ENCODE measurements at places on chromosomes 11 and 22. TPM values are rescaled to one million over a fixed set of nuclear protein-coding genes. Genes with fewer than 3 reads are reported as not detected.
A peak's percentile ranks its signal among the peaks of the same experiment; 100 is the strongest.

- DNase-seq = no peak
Measured at GRCh38 chr22:19875061-19875530, 20.4 kb upstream of the GNB1L start.

DNA sequence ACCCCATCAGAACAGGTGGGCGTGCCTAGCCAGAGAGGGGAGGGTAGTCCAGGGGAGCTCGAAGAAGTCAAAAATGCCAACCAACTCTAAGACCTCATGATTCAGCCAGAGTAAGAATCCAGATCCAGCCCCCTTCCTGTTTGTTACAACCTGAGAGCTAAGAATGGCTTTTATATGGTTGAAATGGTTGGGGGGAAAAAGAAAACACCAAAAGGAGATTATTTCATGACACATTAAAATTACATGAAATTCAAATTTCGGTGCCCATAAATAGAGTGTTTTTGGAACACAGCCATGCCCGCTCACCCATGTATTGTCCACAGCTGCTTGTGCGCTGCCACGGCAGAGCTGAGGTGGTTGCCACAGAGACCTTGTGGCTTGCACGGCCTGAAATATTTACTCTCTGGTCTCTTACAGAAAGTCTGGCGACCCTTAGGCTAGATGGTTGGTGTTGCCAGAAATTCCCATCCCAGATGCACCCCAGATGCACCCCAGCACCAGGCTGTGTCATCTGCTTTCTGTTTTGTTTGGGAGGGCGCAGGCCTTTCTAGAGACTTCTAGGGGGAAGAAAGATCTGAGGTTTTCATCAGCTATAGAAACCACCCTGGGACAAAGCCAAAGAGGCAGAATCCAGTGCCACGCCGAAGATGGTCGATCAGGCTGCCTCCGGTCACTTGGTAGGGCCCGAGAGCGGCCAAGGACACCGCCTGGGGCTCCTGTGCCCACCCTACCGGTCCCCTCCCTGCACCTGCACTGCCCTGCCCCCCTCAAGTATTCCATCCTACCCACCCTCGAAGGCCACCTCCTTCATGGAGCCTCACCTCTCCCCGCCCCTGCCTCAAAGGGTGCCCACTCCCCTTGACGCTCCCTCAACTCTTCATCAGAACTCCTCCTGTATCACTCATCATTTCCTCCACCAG, 80.2 kb downstream of the DSCAML1 start:
- no peak for DNase-seq

- peak; percentile 69 for DNase-seq
Measured at GRCh38 chr11:46345131-46345597, 2.1 kb upstream of the DGKZ start.

GRCh38 chr11:34416766-34417165, 22.0 kb upstream of the CAT start:
- no peak for DNase-seq

GRCh38 chr11:79864882-79865281, 424.1 kb upstream of the TENM4 start:
- DNase-seq = no peak

DNA sequence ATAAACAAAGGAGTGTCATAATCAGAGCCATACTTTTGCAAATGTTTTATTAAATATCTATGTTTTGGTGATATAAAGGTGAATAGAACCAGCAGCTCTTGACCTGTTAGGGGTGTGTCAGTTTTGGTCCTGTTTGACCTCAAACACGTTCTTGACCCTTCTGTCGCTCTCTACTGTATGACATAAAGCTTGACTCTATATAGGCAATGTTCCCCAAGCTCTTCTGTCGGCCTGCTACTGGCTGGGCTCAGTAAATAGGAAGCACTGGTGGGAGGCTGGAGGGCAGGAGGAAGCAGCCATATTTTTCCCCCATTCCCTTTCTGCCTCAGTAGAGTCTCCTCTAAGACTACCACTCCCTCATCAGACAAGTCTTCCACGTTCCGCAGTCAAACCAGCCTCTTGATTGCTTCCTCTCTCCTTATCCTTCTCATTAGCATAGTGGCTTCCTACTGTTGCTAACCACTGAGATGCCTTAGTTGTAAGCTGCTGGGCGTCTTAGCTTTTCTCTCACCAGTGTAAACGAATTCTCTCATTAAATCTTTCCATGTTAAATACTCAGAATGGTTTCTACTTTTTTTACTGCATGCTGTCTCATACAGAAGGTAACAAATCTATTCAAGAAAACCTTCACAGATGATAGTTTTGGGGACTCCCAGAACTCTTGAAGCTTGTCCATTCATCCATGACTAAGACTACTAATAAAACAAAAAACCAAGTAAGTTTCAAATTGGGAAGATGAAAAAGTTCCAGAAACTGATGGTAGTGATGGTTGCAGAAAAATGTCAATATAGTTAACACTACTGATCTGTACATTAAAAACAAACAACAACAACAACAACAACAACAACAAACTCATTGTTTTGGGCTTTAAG, 3.3 kb downstream of the NPAT start:
- DNase-seq = peak; percentile 63

Gene CDKN1C
- 23.5 TPM for total RNA-seq

DNA sequence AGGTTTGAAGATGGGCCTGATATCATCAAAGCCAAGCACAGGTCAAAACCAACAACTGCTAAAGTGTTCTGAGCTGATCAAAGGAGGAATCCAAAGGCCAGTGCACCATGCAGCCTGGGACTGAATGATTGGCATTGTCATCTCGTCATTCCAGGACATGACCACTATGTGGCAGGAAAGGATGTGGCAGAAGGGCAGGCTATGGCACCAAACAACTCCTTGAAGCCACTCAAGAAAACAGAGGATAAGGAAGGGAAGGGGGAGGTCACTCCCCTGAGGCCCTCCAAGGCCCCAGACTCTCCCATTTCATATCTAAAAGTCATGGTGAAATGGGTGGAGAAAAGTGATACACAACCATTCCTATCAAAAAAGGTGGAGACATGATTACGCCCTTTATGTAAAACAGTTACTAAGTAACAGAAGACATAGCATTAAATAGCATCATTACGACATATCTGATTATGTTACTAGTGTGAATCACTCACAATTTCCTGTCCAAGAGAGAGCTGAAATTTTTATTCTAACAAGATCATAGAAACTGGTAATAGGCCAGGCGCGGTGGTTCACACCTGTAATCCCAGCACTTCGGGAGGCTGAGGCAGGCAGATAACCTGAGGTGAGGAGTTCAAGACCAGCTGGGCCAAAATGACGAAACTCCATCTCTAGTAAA, 49.3 kb downstream of the AHNAK start:
- DNase-seq = peak; percentile 78

DNA sequence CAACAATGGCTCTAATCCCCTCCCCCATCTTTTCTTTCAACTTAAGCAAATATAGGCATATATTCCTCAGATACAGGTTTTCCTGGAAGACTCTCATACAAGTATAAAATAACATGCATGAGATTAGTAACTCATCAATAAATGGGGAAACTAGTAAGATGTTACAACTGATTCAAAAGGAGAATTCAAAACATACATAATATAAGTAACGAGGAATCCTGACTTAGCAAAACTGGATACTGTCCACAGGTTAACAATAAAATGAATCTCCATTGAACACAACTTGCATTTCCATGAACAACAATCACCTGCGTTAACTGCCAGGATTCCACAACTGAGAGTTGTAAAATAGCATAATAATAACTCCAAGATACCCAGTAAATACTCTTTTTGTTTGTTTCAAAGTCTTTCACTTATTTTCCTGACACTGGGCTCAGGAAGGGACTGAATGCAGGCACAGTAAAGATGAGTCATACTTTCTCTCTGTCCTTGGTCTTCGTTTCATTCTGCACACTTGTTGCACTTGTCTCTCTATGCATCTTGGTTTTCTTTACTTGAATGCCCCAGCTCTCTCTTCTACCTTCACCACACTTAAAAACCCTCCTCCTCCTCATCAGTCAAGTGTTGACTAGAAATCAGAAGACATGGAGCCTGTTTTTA, 8.1 kb downstream of the APIP start:
- no peak for DNase-seq

Gene PYGM
- 4.4 TPM for total RNA-seq

GRCh38 chr11:96234866-96235441, 108.0 kb downstream of the MAML2 start:
- no peak for DNase-seq

Gene JHY
- total RNA-seq = 0.94 TPM

DNA sequence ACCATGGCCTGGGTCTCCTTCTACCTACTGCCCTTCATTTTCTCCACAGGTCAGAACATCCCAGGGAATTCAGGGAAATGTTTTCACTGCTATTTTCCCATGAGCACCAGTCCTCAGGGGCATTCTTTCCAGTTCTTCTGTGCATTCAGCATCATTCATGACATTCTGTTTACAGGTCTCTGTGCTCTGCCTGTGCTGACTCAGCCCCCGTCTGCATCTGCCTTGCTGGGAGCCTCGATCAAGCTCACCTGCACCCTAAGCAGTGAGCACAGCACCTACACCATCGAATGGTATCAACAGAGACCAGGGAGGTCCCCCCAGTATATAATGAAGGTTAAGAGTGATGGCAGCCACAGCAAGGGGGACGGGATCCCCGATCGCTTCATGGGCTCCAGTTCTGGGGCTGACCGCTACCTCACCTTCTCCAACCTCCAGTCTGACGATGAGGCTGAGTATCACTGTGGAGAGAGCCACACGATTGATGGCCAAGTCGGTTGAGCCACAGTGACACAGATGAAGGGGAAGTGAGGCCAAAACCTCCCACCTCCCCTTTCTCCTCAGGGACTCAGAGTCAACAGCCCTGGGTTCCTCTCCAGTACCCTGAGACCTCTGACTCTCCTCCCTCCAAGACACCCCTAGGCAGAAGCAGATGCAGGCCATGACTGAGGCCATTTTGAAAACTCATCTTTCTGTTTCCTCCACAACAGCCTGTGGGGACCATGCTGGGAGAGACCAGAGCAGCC, 15.9 kb upstream of the IGLL5 start:
- no peak for DNase-seq

Gene KRTAP5-1
- not detected for total RNA-seq

- no peak for DNase-seq
Measured at GRCh38 chr11:110217223-110217877, 79.1 kb downstream of the RDX start.

- DNase-seq = no peak
Measured at GRCh38 chr11:105793092-105793491, 183.2 kb downstream of the GRIA4 start.

DNA sequence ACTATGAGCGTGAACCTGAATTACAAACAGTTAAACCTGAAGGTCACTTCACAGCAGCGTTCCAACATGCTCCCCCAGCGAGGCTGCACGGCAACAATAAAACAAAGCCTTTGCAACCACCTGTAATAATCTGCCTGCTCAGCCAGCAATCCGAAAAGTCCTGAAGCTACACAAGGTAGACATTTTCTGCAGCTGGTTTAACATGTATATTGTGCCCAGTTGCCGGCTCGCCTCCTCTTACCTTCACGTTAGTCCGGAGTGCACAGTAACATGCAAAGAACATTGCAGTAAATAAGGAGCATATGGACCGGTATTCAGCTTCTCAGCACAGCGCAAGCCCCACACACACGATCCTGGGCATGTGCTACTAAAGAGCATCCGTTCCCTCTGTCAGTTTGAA, 704.3 kb downstream of the DLG2 start:
- DNase-seq = no peak

Gene TPH1
- 0.43 TPM for total RNA-seq

DNA sequence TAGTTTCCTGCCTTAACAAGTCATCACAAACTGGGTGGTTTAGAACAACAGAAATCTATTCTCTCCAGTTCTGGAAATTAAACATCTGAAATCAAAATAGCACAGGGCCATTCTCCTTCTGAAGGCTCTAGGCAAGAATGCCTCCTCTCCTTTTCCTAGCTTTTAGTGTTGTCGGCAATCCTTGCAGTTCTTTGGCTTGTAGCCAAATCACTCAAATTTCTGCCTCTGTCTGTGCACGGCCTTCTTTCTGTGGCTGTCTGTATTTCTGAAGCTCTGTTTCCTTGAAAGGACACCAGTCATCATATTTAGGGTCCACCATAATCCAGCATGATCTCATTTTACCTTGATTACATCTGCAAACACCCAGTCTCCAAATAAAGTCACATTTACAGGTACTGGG, 795.5 kb downstream of the METTL15 start:
- no peak for DNase-seq
